ENCODE measurements at places on chromosomes 4 and X.
A peak's percentile ranks its signal among the peaks of the same experiment; 100 is the strongest.

DNA sequence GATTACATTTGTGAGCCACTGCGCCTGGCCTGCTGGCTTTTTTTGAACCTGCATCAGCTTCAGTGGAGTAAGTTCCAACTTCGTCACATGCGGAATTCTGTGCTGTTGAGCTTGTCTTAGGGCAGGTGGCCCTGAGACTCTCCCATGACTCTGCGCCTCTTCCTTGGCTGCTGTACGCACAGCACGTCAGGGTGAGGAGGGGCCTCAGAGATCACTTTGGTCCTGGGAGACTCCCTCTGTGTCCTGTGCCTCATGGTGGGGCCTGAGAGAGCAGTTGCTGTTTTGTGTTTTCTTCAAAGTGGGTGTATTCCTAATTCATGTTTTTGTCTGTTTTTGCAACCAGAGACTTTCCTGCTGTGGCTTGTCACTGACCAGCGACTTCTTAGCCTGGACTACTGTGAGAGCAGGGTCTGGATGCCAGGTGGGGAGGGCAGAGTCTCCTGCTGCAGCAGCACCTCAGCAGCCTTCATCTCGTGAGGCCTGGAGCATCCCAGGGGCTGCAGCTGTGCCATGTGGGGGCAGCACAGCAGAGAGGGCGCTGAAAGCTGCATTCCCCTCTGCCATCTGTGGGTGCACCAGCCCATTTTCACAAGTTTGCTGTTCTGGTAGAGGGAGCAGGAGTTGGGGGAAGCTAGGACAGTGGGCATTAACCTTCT lies 107.8 kb downstream of the TNIP2 start:
- DNase-seq: no peak

DNA sequence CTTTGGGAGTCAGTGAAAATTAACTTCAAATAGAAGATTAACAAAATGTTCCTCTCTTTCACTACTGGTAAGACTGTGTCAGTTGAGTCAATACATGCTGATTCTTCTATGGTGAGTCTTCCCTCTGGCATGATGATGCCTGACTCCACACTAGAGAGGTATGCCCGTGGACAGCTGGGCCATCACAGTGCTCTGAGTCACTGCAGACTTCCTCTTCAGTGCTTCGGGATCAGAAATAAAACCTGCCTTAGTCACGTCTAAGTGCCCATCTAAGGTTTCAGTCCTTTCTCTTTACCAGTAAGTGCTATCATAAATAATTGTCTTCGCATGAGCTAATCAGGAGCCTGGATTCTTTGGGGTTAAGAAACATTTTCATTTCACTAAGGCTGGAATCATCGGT lies 1.6 kb upstream of the ASB5 start:
- peak; percentile 99 for DNase-seq

GRCh38 chr4:20615486-20616260 lies 84.6 kb upstream of the PACRGL start:
- peak; percentile 11 for DNase-seq

GRCh38 chrX:16240231-16240905 lies 73.1 kb downstream of the MAGEB17 start:
- DNase-seq: no peak

- no peak for DNase-seq
Measured at GRCh38 chr4:8099981-8100464, 58.6 kb downstream of the ABLIM2 start.

DNA sequence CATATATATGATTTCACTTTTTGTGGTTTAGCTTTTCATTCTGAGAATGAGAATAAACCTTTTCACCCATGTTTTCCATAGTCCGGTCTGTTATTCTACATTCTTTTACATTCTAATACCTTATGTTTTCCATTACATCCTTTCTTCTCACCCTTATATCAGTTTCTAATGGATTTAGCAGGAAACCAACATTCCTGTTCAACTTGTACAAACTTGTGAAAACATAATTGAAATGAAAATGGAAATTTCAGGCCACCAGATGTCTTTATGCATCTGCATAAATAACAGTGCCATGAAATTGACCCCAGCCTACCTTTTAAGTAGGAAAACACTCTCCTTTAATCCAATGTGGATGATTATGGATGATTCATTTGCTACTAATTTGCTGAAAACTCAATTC lies 494.8 kb upstream of the ZFP42 start:
- no peak for DNase-seq

- DNase-seq: no peak
Measured at GRCh38 chrX:140317462-140317861, 187.4 kb downstream of the SOX3 start.

- DNase-seq: peak; percentile 9
Measured at GRCh38 chrX:139933904-139934303, 1.1 kb upstream of the ATP11C start.

- DNase-seq: no peak
Measured at GRCh38 chrX:57406149-57406548, 119.6 kb downstream of the FAAH2 start.

Measured in RKO (cell line).